ENCODE measurements at places on chromosomes 2 and 18. TPM values are rescaled to one million over a fixed set of nuclear protein-coding genes. Genes with fewer than 3 reads are reported as not detected.

DNA sequence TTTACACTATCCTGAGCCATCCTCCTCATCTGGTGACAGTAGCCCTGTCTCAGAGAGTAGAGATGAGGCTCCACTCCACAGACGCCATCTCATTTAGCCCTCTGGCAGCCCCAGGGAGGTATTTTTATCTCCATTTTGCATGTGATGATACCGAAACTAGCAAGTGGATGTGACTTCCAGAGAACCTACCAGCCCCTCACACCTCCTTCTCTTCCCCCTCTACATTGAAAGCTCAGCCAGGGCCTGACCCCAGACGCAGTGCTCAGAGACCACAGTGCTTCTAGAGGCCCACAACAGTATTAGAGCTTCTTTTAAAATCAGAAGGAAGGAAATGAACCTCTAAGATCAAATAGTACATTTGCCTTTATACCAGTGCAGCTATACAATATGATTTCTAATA, 8.3 kb downstream of the GYPC start:
- peaks cover 92% of the 10 kb centered on the region for H3K4me1 ChIP-seq
- H3K36me3 ChIP-seq, result no peaks in the 10 kb centered on the region
- peak; percentile 58 for DNase-seq
- H3K27me3 ChIP-seq, result no peaks in the 10 kb centered on the region
- peak overlapping the region; percentile 55 for H3K27ac ChIP-seq

The HS1BP3 gene
- 9.3 TPM for total RNA-seq

GRCh38 chr2:67446491-67446911, 49.4 kb downstream of the ETAA1 start:
- no peaks in the 10 kb centered on the region for H3K4me1 ChIP-seq
- H3K27ac ChIP-seq, result no peak overlapping the region
- DNase-seq, result no peak
- H3K4me3 ChIP-seq, result no peak overlapping the region

The PLEK gene
- 21.3 TPM for total RNA-seq

DNA sequence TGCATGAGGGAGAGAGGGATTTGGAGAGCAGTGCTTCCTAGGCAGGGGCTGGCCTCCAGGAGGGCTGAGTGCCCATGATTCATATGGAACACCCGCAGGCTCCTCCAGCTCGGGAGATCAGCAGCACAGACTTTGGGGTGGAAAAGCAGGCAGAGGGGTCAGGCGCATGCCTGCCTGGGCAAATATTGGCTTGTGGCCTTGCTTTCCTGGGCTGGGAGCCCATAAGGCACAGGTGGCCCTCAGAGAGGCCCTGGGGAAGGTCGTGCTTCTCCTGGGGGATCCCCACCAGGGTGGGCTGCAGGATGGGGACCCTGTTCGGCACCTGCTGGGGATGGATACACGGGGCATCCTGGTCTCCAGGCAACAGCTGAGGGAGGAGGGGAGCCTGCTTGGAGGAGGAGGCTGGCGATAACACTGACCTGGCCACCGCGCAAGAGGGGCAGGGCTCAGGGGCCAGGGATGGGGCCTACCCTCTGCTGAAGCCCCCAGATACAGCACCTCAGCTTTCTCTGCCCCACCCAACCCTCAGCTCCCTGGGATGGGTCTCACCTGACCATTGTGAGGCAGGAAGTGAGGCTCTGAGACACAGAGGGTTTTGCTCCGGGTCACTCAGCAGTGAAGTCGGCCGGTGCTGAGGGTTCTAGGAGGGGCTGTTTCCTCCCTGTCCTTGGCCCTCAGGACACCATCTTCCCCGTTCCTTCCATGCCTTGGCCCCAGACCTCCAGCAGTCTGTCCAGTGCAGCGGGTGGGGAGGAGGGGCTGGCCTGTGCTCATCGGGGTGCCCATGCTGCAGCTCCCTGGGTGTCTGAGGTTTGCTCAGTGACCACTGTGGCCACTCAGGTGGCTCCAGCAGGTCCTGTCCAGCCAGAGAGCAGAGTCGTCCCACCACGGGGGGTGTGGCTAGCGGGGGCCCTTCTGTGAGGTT, 12.0 kb downstream of the AQP12A start:
- H3K4me1 ChIP-seq, result peaks cover 13% of the 10 kb centered on the region
- DNase-seq, result no peak
- no peak overlapping the region for H3K4me3 ChIP-seq
- no peak overlapping the region for H3K27ac ChIP-seq

GRCh38 chr2:20225294-20226151, 593 bp upstream of the SDC1 start:
- no peak overlapping the region for H3K27ac ChIP-seq
- H3K4me3 ChIP-seq, result no peak overlapping the region
- DNase-seq, result no peak
- H3K36me3 ChIP-seq, result no peaks in the 10 kb centered on the region
- no peaks in the 10 kb centered on the region for H3K4me1 ChIP-seq

The THSD7B gene
- not detected for total RNA-seq

GRCh38 chr2:29448096-29448688, 333.0 kb downstream of the CLIP4 start:
- no peak overlapping the region for H3K4me3 ChIP-seq
- no peaks in the 10 kb centered on the region for H3K4me1 ChIP-seq
- H3K27me3 ChIP-seq, result no peaks in the 10 kb centered on the region
- H3K36me3 ChIP-seq, result no peaks in the 10 kb centered on the region

DNA sequence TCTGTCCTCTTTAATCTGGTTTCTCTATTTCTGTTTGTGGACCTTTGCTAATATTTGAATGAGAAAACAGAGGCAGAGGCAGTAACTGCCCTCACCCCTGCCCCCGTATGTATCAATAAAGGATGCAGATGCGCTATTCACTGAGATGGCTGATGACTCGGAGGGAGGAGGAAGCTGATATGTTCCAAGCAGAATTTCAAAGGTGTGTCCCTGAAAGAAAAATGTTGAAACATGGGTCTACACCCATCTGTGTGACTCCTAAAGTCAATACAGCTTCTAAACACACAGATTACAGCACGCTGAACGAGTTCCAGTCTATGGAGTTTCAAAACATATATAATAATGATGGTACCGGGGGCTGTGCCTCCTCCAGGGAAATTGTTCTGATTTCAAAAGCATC, 38.8 kb downstream of the EPHA4 start:
- no peak for DNase-seq
- no peak overlapping the region for H3K4me3 ChIP-seq
- H3K27me3 ChIP-seq, result no peaks in the 10 kb centered on the region
- H3K36me3 ChIP-seq, result no peaks in the 10 kb centered on the region
- H3K4me1 ChIP-seq, result peaks cover 21% of the 10 kb centered on the region

The CPS1 gene
- 2.0 TPM for total RNA-seq

DNA sequence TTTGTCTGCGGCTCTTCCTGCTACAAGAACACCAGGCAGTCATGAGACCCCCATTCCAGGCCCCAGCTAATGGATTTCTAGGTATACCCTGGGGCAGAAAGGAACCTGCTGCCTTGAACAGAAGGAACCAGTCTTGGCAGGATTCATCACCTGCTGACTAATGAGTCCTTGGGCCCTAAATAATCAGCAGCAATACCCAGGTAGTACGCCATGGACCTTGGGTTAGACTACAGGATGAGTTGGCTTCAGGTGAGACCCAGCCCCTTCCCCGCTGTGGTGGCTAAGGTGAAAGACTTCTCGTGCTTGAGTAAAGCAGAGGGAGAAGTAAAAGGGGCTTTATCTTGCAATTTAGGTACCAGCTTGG, 105.0 kb downstream of the SPIRE1 start:
- H3K4me1 ChIP-seq, result no peaks in the 10 kb centered on the region
- no peak overlapping the region for H3K27ac ChIP-seq
- H3K36me3 ChIP-seq, result no peaks in the 10 kb centered on the region
- no peak for DNase-seq

The ALKAL2 gene
- not detected for total RNA-seq

Measured in CD8-positive, alpha-beta memory T cell (primary cell).